ENCODE measurements at places on chromosomes 6 and 20.
A peak's percentile ranks its signal among the peaks of the same experiment; 100 is the strongest.

- DNase-seq, result peak; percentile 74
These were observed at the start of gene DLL1 for GRCh38 chr6:170290296-170291128. Gene DLL1 (minus strand): TSS chr6:170291078. CDS start chr6:170290139, 939 bp downstream.

DNA sequence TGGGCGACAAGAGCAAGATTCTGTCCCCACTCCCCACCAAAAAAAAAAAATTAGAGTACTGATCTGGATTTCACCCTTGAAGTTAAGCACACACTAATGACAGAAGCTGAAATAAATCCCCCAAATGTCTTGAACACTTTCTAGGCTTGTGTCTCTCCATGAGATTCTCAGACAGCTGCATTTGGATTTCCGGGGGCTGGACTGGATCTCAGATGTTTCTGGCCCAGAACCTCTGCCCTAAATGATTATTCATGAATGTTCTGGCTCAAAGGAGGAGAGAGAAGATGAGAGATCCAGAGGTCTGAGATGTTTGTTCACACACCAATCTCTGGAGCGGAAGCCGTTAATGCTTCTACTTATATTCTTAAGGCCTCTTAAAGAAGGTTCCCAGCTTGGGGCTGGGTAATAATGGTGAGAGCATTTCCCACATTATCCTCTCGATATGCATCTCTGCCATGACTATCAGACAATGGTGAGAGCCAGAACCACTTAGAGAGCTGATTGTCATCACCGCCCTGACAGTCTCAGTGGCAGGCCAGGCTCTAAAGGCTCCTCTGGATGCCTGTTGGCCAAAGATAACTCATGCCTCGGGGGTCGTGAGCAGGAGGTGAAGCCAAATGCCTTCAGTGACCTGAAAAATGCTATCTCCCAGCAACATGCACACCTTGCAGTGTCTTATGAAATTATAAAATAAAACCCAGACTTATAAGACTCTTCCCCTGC is 127.9 kb upstream of the AGPAT4 start:
- no peak for DNase-seq

DNA sequence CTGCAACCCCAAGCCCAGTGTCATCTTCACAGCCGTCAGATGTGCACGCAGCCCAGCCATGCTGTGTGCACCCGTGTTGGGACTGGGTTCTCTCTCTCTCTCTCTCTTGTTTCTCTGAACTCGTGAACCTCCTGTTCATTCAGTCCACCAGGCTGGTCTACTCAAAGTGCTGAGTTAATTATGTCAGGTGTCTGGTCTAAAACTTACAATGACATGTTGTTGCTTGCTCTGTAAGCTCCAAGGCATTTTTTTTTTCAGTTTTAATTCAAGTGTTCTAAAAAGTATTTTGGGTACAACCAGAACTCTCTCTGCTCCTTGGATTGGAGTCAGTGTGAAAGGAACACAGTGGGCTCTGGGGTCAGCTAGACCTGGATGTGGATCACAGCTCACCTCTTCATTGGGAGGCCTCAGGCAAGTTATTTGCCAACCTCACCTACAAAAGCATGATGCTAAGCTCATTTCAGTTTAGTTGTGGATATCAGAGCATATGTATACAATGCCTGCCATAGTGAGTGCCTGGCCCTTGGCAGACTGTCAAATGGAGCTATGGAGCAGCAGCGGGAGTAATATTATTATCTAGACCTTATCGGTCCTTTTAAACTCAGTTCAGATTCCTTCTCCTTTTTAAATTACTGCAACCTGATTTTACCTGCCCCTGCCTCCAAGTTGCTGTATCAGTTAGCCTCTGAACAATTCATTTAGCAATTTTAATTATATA is 59.5 kb downstream of the PLEKHG1 start:
- DNase-seq, result no peak

DNA sequence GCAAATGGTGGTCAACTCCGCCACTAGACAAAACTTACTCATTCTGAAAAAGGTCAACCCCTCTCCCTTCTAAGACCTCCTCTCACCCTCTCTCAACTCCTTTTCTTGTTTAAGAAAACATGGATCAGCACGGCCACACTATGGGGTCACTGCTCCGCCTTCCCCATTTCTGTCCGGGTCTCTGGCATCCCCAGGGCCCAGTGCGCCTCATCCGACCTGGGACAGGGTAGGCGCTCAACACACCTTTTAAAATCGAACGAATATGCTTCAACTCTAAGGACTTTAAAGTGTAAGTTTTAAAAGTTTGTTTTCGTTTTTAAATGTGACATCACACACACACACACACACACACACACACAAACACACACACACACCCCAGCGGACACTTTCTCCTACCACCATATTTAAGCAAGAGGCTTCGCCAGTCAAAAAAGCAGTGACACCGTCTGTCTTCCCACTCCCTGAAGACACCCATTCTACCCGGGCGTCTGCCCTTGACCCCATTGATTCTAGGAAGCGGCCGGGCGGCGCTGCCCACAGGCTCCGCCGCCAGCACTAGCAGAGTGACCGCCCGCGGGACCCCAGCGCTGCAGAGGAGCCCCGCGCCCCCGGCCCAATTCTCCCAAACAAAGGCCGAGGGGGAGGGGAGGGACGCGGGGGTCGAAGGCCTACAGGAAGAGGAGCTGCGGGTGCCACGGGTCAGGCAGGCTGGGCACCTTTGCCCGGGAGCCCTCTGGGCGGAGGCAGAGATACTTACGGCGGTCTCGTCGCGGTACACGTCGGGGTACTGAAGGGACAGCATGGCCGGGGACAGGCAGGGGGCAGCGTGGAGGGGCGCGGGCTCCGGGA is 568 bp downstream of the PREP start:
- peak; percentile 66 for DNase-seq

GRCh38 chr6:70520575-70520974 is 46.2 kb upstream of the SDHAF4 start:
- no peak for DNase-seq

GRCh38 chr20:41432746-41433145 is 66.1 kb upstream of the EMILIN3 start:
- no peak for DNase-seq

- DNase-seq, result no peak
These were observed 481 bp downstream of the ZNF133 start for GRCh38 chr20:18288749-18289267.

DNA sequence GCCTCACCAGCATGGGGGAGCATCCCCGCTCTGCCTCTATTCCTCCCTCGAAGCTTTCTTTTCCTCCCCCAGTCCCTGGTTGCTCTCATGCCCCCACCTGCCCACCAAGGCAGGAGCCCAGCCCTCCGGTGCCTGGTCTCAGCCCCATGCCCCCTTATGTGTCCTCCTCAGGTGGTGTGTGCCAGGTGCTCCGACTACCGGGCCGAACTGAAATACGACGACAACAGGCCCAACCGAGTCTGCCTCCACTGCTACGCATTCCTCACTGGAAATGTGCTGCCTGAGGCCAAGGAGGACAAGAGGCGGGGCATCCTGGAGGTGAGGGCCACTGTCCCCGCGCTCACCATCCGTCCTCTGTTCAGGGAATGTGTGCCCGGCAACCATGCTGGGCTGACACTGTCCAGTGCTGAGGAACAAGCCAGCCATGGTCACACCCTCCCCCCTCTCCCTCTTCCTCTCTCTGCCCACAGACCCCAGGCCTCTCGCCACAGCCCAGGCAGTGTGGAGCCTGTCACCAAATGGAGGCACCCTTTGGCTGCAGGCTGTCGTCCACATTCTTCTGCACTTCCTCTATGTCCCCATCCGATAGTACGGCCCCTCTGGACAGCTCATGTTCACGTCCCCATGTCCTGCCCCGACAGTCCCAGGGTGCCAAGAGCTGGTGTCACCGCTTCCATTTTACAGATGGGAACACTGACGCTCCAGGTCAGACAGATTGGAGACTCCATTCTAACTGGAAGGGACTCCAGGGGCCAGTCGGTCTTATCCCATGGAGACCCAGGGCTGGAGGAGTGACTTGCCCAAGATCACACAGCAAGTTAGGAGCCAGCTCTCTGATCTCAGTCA is 20.4 kb downstream of the FGD2 start:
- DNase-seq, result no peak

DNA sequence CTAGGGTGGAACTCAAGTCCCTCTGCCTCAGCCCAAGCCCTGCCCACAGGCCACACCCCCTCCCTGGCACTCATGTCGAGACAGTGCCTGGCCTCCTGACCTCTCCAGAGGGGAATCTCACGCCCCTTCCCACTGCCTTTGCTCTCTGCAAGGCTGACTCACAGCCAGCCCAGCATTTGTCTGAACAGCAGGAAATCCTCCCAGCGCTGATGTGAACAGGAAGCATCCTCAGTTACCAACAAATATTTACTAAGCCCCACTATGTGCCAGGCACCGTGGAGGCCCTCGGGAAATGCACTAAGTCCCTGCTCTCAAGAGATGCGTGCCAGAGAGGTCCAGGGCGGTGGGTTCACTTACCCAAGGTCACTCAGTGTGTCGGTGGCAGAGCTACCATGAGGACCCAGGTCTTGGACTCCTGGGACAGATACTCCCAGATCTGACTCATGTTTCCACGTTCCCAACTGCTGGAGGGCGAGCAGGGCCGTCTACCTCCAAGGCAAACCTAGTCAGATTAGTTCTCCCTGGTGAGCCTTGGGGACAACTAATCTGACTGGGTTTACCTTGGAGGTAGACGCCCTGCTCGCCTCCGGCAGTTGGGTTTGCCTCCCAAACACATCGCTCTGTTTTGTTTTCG is 7.8 kb downstream of the ADA start:
- DNase-seq, result peak; percentile 44

DNA sequence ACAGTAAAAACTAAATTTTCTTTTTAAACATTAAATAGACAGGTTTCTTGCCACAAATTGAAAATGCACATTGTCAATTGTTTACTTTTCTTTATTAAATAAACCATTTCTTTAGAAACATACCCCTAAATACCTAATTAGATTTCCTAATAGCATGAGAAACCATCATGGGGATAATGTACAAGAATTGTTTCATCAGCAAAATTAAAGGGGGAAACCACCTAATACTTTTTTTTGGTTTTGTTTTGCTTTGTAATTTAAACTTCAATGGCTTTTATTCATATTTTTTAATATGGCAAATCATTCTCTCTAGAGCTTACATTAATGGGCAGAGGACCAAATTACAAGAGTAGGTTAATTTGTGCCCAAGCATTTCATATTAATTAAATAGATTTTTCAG is 987.9 kb downstream of the EPHA7 start:
- no peak for DNase-seq

DNA sequence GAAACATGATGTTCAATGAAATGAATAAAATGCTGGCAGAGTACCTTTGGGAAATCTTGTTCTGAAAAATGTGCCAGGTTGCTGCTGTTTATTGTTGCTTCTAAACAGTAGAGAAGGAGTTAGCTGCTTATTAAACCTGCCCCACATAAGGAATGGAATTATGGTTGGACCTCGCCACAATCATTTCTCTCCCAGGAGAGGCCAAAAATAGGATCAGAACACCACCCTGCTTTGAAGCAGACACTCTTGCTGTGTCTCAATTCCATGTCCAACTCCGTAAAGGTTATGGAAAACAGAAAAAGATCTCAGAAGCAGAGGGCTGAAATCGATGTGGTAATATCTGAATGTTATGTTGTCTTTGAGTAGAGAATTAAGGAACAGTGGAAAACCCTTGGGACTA is 27.9 kb downstream of the AFG1L start:
- DNase-seq, result no peak

DNA sequence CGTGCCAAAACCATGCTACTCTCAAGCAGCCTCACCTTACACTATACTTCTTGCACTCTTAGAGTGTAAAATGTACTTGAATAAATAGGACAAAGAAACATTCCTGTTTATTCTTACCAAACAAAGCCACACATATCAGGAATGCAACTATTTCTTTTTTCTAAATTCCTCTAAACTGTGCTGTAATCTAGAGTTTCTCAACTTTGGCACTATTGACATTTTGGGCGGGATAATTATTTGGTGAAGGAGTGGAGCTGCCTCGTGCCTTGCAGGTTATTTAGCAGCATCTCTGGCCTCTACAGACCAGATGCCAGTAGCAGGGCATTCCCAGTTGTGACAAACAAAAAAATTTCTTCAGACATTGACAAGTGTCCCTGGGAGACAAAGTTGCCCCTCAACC is 86.9 kb downstream of the PHACTR1 start:
- DNase-seq, result no peak

GRCh38 chr6:56188429-56188828 is 59.0 kb downstream of the COL21A1 start:
- no peak for DNase-seq

- no peak for DNase-seq
These were observed 57.6 kb upstream of the PMEPA1 start for GRCh38 chr20:57767441-57767840.

GRCh38 chr20:43800186-43800585 is 73.4 kb upstream of the GTSF1L start:
- DNase-seq, result no peak

DNA sequence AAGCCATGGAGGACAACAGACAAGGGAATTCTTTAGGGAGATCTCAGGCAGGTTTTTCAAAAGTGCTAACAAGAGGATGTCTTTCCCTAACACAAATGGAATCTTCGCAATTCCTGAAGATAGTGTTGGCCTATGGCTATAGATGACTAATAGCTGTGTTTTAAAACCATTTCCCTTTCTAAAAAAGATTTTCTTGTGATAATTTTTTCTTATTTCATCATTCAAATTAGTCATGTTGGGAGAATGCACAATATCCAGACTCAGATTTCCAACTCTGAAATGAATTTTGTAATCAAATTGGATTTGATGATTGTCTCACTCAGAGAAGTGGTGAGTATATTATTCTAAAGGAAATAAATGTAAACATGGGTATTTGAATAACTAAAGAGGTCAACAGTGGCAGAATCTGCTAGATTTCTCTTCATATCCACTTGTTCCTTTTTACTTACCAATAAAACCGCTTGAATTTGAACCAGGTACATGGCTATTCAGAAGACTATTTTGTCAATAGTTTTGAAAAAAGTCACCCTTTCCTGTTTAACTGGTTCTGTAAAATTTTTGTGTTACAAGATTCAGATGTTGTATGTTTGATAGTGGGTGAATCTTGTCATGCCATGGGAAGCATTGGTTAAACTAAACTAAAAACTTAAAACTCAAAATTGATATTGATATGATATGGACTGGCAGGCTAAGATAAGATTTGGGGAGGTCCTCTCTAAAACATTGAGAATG is 1223.7 kb upstream of the EYS start:
- no peak for DNase-seq

DNA sequence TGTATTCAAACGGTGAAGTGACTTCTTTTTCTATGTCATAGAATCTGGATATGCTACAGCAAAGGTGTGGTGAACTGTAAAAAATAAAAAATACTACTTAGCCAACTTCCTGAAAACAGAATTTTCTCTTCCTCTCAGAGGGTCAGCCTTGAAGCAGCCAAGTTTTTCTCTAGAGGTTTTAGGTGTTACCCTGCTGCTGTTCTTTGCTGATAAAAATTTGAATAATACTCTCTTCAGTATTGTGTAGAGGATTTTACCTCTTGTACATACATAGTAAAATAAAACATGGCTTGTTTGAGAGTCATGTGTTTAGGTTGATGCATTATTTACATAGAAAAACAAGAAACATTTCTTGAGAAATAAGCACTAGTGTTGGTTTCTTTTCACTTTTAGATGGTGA is 458.4 kb downstream of the TBC1D32 start:
- DNase-seq, result no peak

DNA sequence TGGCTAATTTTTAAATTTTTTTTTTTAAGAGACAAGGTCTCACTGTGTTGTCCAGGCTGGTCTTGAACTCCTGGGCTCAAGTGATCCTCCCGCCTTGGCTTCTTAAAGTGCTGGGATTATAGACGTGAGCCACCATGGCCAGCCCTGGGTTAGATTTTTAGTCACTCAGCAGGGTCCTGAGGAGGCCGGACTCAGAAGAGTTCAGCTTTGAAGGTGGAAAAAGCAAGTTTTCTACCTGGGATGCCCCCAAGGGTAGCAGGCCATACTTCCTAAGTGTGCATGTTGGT is 44.2 kb downstream of the FGD2 start:
- no peak for DNase-seq

GRCh38 chr6:88983532-88983931 is 20.1 kb upstream of the RNGTT start:
- DNase-seq, result no peak
